ENCODE measurements at places on chromosomes 1 and 21.

DNA sequence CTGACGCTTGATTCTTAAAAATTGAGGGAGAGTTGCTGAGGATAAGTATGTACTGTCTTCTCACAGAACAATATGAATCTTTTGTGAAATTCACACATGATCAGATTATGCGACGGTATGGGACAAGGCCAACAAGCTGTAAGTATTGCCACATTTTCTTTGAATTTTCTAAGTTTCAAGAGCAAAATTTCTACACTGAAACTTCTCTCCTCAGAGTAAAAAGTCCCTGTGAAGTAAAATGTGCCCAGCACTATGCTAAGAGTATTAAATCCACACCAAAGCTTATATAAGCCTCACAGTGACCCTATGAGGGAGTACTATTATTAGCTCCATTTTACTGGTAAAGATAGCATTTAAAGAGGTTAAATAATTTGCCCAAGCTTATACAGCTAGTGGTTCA lies 12.2 kb downstream of the AKIRIN1 start:
- DNase-seq, result no peak

GRCh38 chr1:204683284-204684205 lies 2.0 kb downstream of the LRRN2 start:
- DNase-seq, result no peak

- DNase-seq, result no peak
Measured at GRCh38 chr1:71047635-71048607, at the start of gene PTGER3. TSS of gene PTGER3 (minus strand) at chr1:71047816. CDS start at chr1:71047577, 239 bp downstream.

DNA sequence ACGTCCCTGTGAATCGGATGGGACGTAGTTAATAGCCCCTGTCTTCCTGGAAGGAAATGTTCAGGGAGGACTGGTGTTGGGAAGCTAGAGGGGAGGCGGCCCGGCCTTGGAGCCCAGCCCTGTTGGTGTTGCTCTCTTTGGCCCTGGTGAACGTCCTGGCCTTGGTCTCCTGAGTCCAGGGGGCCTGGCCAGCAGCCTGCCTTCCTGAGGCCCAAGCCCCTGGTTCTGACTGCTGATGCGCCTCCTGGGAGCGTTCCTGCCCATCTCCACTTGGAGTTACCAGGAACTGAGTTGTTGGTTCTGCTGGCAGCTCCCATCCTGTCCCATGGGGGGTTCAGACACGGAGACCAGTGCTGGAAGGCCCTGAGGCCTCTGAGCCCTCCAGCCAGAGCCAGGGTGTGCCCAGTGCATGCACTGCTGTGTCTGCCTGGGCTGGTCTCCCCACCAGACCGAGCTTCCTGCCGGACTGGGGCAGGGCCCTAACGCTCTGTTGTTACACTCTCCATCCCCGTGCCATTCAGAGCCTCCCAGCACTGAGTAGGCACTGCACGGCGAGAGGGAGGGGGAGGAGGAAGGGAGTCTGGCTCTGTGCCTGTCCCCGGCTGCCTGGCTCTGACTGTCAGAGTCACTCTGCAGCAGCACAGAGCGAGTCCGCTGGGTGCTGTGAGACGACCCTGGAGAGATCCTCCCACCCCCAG lies 382.5 kb upstream of the VAMP3 start:
- no peak for DNase-seq

- no peak for DNase-seq
Measured at GRCh38 chr1:48120621-48121020, 101.9 kb upstream of the SLC5A9 start.

DNA sequence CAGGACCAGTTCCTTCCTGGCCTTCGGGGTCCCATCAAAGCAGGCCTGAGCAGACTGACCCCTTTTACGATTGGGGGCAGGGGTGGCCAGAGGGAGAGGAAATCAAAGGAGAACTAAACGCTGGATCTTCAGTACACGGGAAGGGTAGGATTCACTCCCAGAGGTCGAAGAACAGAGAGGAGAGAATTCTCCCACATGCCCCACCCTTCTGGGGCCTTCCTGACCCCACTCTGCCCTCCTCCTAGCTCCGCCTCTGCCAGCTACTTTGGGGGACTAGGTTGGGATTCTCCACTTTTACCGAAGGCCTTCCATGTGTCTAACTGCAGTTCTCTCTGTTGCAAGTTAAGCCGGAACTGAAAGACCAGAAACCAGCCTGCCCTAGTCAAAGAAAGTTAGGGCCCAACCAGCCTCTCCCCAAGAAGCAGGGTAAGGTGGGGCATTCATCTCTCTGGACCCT lies 654 bp upstream of the ARHGEF2 start:
- DNase-seq, result no peak

DNA sequence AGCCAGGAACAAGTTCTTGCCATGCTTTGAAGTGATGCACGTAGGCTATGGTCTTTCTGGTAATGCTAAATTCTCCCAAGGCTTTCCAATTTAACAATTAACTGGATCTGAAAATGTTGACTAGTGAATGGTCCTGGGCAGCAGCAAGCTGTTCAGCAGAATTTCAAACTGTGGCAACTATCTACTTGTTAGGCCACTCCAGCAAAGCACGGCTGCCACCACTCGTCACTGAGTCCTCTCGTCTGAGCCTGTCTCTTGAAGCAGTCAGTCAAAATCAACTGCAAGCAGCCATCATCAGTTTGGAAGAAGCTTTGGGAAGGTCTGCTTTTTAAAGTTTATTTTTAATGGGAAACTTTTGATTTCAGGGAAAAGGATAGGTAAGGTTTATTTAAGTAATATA lies 6.1 kb downstream of the FLVCR1 start:
- no peak for DNase-seq

GRCh38 chr1:241596633-241597032 lies 43.5 kb downstream of the CHML start:
- DNase-seq, result no peak

DNA sequence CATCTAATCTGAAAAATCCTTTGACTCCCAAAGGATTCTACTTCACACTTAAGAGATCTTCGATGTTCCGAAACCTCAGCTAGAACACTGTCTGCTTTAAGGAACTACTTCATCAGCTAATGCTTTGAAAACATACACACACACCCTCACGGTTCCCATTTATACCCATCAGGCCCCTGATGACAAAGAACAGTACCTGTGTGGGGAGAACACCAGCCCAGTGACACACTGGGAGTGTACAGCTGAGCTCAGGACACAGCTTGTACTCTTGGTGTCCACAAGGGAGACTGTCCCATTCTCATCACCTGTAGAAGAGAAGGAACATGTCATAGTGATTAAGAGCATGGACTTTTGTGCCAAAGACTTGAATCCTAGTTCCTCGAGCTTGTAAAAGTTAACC lies 6.6 kb downstream of the WDR77 start:
- DNase-seq, result no peak

DNA sequence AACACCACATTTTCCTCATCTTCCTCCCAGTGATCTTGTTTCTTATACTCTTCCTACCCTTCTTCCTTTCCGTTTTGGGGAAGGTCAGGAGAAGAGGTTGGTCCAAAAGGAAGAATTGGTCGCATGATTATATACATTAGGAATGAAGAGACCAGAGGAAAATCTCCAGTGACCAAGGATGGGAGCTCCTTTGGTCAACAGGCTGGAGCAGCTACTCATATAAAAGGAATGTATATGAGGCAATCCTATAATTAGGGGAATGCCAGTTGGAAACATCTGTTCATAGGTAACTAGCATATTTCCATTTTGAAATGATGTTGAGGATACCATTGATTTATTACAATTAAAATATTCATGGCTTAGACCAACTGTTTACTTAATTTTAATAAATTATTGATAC lies 114.5 kb downstream of the LRRC40 start:
- no peak for DNase-seq

DNA sequence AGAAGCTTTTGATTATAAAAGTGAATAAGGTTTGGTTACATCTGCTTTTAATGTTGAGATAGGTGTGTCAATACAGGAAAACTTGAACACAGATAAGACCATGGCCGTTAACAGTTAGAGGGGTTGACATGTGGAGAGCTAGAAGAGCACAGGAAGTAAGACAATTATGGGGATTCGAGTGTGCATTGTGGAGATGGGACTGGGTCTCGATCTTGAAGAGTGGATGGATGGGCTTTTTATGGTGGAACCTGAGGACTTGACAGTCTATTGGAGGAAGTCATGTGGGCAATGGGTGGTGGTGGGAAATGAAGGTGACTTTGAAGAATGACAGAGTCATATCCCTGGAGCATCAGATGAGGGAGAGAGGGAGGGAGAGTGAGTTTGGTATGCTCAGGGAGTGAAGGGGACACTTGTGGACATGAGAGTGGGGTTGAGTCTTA lies 12.1 kb downstream of the DYRK1A start:
- no peak for DNase-seq

GRCh38 chr1:39671793-39672550 lies at the start of gene NT5C1A:
TSS of gene NT5C1A (minus strand) at chr1:39672107. CDS start at chr1:39672038, 69 bp downstream.
- DNase-seq, result no peak

DNA sequence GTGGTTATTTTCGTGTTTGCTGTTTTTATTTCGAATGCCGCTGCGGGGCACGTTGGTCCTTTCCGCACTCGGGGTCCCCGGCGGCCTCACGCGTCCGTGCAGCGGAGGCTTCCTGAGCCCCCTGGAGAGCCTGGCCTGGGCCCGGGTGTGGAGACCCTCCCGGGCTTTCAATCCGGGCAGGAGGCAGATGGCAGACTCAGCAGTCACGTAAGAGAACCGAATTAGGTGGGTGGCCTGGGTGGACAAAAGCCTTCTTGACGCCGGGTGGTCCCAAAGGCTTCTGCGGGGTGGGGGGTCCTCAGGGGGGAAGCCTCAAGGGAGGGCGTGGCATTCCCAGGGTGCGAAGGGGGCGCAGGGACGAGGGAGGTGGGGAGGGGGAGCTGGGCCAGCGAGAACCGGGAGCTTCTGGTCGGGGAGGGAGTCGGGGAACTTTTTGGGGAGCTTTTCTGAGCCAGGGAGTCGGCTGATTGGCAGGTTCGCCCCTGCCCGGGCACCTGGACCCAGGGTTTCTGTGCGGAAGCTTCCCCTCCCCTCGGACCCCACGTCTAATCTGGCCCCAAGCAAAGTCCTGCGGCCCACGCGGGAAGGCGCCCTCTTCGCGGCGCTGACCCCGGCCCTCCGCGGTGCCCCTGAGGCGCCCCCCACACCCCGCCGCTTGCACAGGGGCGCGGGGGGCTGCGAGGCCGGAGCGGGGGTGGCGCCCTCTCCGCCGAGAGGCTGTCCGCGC lies 1.3 kb upstream of the HES4 start:
- DNase-seq, result no peak

DNA sequence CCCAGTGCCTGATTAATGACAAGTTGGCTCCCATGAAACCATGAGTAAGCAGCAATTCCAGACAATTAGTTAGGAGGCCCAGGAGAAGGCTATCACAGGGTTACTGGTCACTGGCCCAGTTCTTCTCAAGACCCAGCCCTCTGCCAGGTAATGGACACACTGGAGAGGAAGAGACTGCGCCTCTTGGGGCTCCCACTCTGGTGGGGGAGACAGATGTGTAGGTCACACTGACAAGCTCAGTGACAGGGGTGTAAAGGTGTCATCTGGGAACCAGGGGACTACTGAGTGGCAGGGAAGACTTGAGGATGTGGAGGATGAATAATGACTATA lies 4.9 kb downstream of the HPCA start:
- DNase-seq, result no peak

DNA sequence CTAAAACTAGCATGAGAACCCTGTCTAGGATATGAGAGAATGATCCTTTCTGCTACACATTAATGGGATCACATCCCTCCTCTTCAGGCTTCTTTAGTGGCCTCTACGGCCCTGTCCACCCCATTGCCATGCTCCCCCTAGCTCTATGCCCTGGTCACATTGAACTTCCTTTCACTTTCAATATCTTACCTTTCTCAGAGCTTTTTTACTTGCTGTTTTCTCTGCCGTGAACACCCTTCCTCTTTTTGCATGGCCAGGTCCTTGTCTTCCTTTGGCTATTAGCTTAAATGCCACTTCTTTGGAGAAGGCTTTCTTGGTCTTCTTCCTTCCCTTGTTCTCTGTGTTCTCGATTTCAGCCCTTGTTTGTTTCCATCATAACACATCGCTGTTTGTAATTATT lies 97.4 kb downstream of the GIPC2 start:
- no peak for DNase-seq

GRCh38 chr1:56311766-56312165 lies 267.6 kb downstream of the PLPP3 start:
- DNase-seq, result no peak

- DNase-seq, result no peak
Measured at GRCh38 chr1:205062319-205062718, 19.3 kb downstream of the CNTN2 start.

GRCh38 chr1:62706985-62707743 lies 19.0 kb upstream of the DOCK7 start:
- no peak for DNase-seq

- no peak for DNase-seq
Measured at GRCh38 chr1:219404629-219405028, 208.3 kb downstream of the ZC3H11B start.

GRCh38 chr1:34839526-34840305 lies 19.8 kb downstream of the SMIM12 start:
- no peak for DNase-seq

DNA sequence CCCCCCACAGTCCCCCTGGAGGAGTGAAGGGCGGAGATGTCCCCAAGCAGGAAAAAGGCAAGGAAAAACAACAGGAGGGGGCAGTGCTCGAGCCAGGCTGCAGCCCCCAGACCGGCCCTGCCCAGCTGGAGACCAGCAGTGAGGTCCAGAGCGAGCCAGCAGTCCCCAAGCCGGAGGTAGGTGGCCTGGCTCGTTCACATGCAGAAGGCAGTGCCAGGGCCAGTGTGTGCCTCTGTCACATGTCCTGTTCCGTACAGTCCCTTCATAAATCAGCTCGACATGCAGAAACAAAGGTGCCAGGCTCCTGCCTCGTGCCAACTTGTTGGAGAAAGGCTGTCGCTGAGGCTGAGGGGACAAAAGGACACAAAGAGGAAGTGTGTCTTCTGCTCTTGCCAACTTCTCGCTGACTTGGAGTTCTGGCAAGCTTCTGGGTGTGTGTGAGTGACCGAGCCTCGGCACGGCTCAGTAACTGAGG lies 24.1 kb upstream of the MPZL1 start:
- no peak for DNase-seq

GRCh38 chr1:41515131-41515678 lies 30.7 kb upstream of the EDN2 start:
- DNase-seq, result no peak
